ENCODE measurements at places on chromosomes 3 and 15.

DNA sequence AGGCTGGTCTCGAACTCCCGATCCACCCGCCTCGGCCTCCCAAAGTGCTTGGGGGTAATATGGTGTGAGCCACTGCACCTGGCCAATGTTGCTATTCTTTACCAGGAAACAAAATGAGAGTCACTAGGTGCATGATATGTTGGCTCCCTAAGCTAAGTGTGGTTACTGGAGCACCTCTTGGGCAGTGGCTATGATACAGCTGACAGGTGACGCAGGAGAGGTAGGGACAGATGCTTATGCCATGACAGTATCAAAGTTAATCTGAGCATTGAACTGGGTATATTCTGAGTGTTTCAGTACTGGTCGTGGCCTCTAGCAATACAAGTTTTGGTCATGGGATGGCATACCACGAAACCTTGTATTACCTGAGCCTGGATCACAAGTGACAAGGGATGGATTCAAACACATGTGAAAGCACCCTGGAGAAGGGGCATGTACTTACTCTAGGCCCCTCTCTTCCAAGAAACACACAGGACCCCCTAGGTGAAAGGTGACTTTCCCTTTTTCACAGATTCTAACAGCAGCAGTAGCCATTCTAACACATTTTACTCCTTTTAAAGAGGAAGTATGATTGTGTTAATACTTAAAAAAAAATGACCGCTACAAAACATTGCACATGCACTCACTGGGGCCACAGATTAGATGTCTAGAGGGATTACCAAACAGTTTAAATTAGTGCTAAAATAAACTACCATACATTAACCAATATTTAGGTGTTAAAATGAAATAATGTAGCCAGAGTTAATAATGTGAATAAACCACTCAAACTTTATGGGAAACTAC is 467.3 kb downstream of the SHQ1 start:
- no peak for DNase-seq

DNA sequence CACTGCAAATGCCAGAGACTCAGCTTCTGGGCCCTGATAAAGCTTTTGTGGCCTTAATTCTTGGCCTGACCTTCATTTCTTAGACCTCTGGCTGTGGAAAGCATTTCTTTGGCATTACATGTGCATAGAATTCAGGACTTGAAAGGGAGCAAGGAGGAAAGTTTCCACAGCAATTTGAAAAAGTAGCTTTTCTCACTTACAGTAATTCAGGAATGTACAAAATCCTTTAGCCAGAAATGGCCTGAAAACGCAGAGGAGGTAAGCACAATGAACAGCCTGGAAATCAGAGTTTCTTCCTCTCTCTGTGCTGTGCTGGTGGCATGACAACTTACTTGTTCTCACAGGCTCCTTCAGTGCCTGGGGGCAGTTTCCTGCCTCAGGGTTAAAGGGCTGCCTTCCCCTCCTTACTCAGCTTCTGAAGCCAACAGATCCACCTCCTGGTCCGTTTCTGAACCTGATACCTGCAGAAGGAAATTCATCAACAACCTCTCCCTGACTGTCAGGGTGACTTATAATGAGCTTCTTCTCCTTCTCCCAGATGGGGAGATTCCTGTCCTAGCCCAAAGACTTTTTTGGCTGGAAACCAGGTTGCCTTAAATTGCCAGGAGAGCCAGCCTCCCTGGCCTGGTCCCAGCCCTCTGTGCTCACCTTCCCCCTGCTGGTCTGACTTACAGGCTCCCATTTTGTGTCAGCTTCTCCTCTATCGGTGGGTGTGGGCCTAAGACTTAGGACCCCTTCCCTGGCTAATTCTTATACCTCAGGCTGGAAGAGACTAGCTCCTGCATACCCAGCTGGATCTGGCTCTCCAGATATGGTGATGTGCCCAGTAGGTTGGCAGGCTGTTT is 102.3 kb downstream of the MYRIP start:
- DNase-seq: no peak

DNA sequence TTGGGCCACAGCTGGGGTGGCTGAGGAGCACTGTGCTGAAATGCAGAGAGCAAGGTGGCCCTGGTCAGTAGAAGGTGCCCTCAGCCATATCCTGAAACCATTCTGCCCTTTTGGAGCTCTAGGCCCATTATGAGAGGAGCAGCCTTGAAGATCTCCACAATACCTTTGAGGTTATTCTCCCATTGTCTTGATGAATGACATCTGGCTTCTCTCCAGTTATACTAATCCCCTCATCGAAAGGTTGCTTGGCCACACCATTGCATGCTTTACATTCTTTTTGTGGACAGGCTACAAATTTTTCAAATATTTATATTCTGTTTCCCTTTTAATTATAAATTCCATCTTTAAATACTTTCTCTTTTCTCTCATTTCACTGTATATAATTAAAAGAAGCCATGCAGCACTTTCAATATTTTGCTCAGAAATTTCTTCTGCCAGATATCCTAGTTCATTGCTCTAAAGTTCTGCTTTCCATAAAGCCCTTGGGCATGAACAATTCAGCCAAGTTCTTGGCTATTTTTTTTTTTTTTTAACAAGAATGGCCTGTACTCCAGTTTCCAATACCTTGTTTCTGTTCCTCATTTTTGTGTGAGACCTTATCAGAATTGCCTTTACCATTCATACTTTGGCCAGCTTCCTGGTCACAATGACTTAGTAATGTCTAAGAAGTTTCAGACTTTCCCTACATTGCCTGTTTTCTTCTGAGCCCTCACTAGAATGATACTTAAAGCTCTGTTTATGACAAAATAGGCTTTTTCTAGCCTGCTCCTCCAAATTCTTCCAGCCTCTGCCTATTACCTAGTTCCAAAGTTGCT is 138.9 kb upstream of the SGO1 start:
- DNase-seq: no peak

DNA sequence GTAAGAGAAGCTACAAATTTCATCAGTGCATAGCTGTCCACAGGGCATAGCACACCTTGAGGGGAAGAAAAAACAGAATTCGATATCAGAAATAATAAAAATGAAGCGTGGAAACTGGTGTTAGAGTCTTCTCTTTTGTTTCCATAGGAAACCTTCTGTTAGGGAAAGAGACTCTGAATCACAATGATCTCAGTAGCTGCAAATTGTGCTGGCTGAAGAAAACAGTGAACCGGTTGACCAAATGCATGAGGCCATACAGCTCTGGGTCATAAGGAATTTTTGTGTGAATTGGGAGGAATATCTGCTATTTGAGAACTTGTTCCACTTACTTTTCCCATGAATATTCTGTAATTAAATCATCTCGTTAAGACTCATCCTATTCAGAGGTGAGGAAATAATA is 580.2 kb upstream of the NECTIN3 start:
- no peak for DNase-seq

- no peak for DNase-seq
Measured at GRCh38 chr15:63915209-63915872, 81.6 kb upstream of the HERC1 start.

All from NCI-H1105 treated with DMSO at 0.1 percent for 48 hours (cell line).